ENCODE measurements at places on chromosomes 5 and 9.
A peak's percentile ranks its signal among the peaks of the same experiment; 100 is the strongest.

DNA sequence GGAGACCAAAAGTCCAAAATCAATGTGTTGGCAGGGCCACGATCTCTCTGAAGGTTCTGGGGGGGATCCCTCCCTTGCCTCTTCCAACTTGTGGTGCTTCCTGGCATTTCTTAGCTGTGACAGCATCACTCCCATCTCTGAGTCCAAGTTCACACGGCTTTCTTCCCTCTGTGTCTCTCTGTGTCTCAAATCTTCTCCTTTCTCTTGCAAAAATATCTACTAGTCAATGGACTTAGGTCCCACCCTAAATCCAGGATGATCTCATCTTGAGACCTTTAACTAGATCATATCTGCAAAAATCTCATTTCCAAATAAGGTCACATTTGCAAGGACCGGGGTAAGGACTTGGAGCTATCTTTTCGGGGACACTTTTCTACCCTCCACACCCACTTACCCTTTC is 186.1 kb downstream of the HSD17B3 start:
- DNase-seq: no peak

- no peak for DNase-seq
These were observed 35.2 kb downstream of the SLC9A3 start for GRCh38 chr5:488744-489688.

DNA sequence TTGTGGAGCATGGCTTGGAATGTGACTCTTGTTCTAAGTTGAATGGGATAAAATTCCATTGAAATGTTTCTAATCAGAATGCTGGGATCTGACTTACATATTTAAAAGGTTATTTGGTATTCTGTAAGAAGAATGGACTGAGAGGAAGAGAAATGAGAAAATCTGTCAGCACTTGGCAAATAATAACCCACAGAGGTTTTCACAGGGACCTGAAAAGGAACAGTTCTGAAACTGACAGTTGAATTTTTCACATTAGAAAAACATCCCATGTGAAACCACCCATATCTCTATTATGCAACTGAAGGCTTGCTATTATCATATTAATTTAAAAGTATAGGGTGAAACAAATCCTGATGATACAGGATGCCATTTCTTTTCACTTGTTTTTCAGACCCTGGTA is 302.7 kb downstream of the EPB41L4A start:
- no peak for DNase-seq

GRCh38 chr5:102874054-102874453 is 118.9 kb downstream of the PAM start:
- no peak for DNase-seq

- DNase-seq: no peak
These were observed 82.6 kb downstream of the CETN3 start for GRCh38 chr5:90326995-90327394.

DNA sequence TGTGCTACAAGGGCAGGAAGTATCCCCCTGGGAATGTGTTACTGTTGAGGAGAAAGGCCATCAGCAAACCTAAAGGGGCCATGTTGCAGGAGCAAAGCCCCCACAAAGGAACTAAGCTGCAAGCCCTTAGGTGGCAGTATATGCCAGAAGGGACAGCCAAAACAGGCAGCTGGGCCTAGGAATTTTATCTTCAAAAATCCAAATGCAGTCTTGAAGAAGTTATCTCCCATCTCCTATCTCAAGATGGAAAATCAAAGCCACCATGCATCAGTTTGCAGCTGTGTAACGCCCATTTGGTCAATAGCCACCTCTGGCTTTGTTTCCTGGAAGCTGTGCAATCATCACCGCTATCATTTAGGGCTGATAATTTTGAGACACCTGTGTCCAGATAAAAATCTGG is 400.3 kb downstream of the ARHGEF28 start:
- no peak for DNase-seq

DNA sequence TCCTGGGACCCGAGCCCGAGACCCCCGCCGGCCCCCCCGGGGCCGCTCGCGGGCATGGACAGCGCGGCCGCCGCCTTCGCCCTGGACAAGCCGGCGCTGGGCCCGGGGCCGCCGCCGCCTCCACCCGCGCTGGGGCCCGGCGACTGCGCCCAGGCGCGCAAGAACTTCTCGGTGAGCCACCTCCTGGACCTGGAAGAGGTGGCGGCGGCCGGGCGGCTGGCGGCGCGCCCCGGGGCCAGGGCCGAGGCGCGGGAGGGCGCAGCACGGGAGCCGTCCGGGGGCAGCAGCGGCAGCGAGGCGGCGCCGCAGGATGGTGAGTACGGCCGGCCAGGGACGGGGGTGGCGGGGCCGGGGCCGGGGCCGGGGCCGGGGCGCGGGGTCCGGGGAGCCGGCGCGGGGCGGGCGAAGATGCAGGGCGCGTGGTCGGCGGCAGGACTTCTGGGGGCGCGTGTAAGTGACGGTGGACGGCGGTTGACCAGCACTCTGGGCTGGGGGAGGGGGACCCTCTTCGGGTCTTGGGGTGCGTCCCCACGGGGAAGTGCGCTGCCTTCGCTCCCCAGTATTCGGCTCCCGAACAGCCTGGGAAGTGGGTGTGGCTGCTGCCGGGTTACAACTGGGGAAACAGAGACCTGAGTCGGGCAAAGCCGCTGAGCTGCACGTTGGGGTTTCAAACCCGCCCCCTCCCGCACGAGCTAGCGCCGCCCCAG is 520 bp downstream of the PRRX2 start:
- no peak for DNase-seq

DNA sequence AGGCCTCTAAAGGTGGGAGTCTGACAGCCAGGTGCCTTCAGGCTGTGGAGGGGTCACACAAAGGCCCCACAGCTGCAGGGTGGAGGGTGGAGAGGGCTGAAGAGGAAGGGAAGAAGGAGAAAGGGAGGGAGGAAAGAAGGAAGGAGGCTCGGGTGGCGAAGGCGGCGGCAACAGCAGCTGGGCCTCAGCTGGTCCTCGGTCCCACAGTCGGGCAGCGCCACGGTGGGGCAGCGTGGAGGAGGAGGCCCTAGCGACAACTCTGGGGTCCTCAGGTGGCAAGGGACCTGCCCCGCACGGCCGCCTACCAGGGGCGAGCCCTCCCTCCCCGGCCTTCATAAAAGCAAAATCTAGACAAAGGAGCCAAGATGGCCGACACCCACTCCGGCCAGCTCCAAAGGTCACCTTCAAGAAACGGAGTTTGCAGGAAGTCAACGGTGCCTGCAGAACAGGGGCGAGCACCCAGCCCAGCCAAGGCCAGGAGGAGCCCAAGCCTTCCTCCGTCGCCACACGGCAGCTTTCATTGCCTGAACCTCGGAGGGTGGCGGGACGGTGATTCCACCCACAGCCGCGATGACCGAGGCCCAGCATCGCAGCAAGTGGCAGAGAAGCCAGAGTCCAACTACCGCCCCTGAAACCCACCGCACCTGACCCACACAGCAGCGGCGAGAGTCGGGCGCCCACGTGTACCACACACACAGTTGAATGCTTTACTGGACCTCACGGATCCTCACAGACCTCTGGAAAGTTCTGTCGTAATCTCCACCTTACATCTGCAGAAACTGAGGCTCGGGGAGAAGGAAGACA is 98.7 kb downstream of the VAV2 start:
- no peak for DNase-seq

GRCh38 chr5:8456846-8457186 is 587.9 kb downstream of the MTRR start:
- DNase-seq: no peak

DNA sequence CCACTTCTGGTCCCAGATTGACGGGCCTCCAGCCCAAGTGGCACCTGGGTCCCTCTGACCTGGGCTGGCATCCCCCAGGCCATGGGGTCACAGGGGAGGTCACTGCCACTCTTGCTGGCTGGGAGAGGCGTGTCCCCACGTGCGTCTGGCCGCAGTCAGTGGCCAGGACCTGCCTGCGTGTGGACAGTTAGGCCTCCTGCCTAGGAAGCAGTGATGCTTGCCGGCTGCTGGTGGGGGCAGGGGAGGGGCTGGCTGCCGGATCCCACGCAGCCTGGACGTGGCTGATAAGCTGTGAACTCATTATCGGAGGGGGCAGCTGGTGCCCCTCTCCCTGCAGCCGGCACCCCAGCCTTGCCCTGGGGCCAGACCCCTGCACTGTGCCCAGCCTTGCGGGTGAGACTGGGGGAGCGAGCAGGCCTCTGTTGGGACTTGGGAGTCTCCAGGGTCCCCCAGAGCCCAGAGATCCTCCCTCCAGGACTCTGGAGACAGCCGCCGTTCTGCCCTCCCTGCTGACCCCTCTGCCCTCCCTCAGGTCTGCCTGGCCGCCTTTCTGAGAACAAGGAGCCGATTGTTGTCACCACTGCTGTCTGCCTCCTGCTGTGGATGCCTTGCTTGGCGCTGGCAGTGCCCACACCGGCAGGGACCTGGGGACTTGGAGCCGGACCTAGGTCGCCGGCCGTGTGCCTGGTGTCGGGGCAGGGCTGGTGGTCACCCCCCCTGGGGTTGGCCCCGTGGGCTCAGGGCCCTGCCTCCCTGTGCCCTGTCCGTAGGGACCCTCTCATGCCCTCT is 12.3 kb downstream of the RXRA start:
- DNase-seq: no peak

DNA sequence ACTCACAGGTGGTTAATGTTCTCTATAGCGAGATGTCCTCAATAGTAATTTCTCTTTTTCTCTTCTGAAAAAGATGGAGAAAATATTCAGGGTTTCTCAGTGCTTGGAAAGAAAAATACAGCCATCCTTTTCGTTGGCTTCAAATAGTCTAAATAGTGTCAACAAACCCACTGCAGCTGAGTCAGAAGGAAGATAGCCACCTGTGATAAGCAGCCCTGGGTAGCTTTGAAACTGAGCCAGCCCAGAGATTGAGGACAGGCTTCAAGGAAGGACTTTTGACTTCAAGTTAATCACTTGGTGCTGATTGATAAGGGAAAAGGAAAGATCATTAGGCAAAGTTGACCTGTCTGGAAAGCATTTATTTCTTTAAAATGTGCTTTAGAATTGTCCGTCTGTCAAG is 78.7 kb upstream of the TYRP1 start:
- DNase-seq: no peak

- no peak for DNase-seq
These were observed 3.4 kb downstream of the SSNA1 start for GRCh38 chr9:137191691-137192447.

DNA sequence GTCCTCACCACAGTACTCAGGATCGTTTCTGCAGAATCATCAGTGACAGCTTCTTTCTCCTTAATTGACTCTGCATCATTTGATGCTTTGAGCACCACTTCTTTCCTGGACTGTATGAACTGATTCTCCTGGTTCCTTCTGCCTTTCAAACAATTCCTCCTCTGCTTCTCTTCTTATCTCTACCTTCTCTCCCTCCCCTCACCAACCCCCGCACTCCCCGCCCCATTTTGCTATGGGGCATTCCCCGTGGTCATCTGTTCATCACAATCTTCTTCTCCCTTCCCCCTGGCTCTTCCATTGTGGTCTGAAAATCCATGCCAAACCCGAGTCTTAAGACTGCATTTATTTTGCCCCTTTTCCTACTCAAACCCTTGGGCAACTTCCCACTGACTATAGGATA is 57.9 kb downstream of the FAM78A start:
- no peak for DNase-seq

GRCh38 chr9:19174127-19174912 is 47.0 kb upstream of the PLIN2 start:
- DNase-seq: peak; percentile 74

- DNase-seq: no peak
These were observed 164.0 kb downstream of the ARHGAP26 start for GRCh38 chr5:142934051-142934762.

DNA sequence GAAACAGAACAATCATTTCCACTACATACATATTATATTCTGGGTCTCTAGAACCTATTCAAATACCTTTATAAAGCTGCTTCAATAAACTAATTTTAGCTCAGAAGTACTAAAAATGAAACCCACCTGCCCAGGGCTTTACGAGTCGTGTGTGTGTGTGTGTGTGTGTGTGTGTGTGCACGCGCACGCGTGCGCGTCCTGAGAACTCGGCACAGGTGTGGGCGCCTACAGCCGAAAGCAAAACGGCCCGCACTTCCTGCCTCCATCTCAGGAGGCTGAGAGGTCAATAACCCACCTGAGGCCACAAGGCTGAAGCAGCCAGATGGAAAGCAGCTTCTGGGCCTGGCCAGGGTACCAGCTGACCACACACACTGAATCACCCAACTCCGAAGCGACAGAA is 3.0 kb downstream of the CLPTM1L start:
- DNase-seq: no peak

- DNase-seq: no peak
These were observed 426.3 kb upstream of the FAM174A start for GRCh38 chr5:100108883-100109282.

DNA sequence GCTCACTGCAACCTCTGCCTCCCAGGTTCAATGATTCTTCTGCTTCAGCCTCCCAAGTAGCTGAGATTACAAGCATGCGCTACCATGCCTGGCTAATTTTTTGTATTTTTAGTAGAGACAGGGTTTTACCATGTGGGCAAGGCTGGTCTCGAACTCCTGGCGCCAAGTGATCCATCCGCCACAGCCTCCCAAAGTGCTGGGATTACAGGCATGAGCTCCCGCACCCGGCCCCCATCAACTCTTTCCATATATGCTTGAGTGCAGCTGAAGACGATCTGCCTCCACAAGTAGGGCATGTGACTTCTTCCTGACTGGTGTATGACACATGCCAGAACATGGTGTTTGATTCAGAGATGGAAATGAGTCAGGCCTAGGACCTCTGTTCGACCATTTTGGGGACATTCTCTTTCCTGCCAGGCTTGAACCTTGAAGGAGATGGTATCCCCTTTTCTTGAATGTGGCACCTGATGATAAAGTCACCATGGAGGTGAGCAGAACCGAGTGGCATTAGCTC is 7.5 kb upstream of the CNOT6 start:
- DNase-seq: no peak

DNA sequence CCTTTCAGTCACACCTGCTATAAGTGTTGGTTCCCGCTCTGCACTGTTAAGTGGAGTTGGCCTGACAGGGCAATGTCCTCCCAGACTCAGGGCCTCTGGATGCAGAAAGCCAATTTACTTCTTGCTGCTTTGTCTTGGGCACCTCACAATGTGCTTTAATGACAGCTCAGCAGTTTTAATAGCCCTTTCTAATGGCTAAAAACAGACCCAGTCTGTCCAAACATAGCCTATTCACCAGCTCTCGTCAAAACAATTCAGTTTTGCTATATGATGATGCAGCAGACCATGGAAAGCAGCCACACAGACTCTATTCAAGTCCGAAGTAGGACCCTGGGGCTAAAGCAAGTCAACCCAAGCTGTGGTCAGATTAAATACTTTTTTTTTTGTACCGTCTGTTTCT is 529.1 kb upstream of the SEMA6A start:
- DNase-seq: no peak

DNA sequence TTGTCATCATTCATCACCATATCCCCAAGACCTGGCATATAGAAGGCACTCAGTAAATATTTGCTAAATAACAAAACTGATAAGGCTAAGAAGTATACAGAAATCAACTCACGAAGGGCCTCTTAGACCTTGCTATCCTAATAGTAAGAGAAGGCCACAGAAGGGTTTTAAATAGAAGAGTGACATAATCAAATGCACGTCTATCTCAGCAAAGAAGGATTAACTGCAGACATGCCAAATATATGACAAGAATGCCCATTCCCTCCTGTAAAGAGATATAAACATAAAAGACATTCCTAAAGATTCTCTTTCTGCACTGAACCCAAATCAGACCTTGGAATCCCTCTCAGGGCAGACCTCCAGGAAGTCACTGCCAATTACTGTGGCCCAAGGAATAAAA is 34.1 kb downstream of the ECPAS start:
- DNase-seq: no peak

Data from activated CD8-positive, alpha-beta memory T cell treated with anti-CD3 and anti-CD28 coated beads, Interleukin-2, amount 10 ng/mL, durations not matched to agents 7 days and 5 days (primary cell).